SJSA1 (cell line): ENCODE measurements at places on chromosomes 2 and 18. TPM values are rescaled to one million over a fixed set of nuclear protein-coding genes. Genes with fewer than 3 reads are reported as not detected.

DNA sequence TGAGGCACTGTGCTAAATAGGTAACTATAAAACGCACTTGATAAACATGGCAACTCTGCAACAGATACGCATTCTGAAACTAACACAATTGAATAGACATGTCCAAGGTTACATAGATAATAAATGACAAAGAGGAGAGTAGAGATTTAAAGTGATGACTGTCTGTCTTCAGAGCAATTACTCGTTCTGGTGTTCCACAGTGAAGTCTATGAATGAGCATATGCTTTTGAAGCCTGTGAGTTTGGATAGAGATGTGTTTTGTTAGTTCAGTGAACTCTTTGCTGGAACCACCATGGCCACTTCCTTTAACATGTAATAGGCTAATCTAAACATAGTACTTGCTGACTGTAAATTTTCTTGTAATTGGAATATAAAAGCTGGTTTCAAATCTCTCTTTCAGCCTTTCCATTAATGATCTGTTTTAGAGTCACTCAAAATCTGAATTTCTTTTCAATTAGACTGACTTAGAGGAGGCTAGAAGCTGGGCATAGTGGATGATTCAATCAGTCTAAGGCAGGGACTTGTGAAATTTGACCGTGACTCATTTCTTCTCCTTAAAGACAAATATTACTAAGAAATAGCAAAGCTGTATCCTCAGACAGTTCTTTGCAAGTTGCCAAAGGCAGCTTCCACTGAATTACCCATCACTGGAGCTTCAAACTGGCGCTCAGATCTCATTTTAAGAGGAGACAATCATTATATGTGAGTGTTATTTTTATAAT lies 1130.1 kb upstream of the CELF4 start:
- DNase-seq = no peak

DNA sequence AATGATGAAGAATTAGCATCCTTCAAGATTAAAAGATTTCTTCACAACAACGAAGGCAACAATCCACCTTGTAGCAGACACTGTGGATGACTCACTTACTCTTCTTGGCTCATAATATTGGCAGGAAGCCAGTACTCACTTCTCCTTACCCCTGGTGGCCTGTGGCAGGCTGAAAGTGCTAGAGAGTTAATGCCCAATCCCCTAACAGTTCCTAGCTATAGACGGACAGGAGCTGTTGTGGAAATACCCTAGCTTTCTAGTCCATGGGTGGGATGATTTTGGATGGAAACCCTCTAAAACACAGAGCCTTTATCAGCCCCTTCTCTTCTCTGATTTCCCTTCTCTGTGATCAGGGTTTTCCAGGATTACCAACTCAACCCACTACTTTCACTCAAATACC lies 128.6 kb upstream of the NYAP2 start:
- peak; percentile 16 for DNase-seq

The HOXD13 gene
- total RNA-seq = 0.06 and 0.50 TPM in 2 replicates

GRCh38 chr18:36199691-36200295 lies 12.5 kb downstream of the MOCOS start:
- DNase-seq = no peak

DNA sequence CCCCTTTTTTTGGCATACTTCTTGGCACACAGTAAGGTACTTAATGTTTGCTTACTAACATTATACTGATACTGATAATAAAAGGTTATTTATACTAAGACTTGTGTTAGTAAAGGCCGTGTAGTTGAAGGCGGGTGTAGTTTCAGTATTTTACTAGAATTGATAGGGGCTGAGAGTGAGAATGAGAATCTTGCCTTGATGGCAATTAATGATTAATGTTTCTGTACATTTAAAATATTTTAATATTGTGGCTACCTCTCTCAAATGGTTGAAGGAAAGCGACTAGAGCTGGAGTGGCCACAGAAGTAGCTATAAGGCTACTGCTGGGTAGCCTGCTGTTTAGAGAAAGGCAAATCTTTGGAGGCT lies 29.3 kb downstream of the PELI1 start:
- no peak for DNase-seq

DNA sequence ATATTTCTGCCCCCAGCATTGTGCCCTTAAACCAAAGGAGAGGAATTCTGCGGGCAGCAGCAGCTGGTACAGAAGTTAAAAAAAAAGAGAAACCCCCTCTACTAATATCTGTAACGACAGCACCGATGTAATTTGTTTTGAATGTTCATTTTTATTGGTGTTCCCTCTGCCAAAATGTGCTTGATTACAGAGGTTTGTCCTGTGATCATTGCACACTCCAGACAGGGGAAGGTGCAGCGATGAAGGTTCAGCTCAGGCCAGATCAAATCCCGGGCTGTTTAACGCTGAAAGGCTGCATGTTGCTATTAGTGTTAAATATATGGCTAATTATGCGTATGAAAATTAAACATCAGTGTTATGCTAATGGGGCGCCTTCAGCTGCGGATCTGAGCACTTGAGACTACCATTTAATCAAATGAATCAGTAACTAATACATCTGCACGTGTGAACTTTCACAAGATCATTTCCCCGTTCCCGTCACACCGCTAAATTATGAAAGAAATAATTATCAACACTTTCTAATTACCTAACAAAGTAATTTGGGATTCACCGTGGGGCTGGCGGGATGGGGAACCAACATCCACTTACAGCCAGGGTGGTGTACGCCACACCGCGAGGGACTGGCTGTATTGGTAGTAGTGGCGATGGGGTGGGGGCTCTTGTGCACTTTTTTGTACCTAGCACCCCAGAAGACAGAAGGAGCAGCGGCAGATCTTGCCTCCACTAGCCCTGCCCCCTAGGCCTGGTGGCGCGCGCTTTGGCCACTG lies 1.5 kb upstream of the DLX1 start:
- no peak for DNase-seq

DNA sequence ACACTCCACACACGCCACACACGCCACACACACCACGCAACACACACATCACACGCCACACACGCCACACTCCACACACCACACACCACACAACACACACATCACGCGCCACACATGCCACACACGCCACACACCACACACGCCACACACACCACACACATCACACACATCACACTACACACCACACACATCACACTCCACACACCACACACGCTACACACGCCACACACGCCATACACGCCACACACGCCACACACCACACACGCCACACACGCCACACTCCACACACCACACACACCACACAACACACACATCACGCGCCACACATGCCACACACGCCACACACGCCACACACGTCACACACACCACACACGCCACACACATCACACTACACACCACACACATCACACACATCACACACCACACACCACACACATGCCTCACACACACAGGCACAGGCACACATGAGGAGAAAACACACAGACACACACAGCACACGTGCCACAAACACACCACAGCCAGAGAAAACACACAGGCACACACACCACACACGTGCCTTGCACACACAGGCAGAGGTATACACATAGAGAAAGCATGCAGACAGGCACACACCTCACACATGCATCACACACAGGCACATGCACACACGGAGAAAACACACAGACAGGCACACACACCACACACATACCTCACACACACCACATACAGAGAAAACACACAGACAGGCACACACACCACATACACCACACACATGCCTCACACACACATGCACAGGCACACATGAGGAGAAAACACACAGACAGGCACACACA lies 241.5 kb upstream of the MYT1L start:
- no peak for DNase-seq

- DNase-seq = no peak
Observed at GRCh38 chr2:204264621-204265140, 280.6 kb upstream of the PARD3B start.

DNA sequence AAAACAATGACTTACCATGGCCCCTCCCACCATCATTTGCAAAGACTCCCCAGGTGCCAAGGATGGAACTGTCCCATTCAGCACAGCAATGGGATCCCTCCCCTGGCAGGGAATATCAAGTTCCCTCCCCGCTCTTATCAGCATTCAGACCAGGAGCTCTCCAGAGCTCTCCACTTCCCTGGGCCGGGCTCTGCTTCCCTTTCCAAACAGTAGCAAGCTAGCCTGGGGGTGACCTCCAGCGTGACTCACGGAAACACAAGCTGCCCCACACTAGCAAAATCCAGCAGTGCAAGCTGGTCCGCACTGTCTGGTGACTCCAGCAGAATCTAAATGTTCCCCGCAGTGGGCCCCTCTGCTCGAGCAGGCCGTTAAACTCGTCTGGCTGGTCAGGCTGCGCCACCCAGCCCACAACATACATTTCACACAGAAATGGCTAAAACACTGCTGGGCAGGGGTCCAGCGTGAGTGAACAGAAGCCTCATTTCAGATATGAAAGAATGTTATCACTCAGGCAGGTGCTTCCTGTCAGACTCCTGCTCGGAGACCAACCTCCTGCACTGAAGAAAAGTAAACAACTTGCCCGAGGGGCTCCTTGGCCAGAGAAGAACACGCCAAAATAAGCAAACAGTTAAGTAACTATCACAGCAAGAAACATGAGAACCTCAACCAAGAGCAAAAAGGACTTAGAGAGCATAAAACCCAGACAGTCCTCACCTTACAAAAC lies 33.9 kb downstream of the STAT1 start:
- DNase-seq = no peak

DNA sequence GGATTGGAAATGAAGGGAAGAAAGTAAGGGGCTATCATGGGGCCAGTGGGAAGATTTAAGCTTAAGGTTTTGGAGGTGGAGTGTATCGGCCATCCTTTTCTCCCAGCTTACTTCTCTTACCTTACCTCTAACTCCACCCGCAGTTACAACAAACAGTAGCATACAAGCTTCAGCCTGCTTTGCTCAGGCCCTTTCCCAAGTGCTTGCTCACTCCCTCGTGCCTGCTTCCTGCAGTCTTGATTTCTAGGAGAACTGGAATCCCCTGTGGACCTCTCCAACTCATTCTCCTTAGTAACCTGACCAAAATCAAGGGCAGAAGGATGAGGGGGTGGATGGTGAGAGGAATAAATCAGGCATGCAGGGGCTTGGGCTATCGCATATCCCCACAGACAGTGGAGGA lies 5.8 kb upstream of the LYG2 start:
- no peak for DNase-seq

The INO80B gene
- total RNA-seq = 10.1 and 14.0 TPM in 2 replicates

DNA sequence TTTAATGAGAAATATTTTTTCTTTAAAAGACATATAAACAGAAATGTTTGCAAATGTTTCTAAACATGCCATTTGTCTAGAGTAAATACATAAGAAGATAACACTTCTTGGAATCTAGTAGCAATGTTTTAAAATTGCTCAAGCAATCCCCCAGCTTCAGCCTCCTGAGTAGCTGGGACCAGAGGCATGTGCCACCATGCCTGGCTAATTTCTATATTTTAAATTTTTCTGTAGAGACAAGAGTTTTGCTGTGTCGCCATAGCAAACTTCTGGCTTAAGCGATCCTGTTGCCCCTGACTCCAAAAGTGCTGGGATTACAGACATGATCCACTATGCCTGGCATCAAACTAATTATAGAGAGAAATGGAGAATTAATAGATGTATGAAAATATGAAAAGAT lies 14.6 kb upstream of the MBD2 start:
- DNase-seq = no peak

The PAX8 gene
- total RNA-seq = not detected in 2 replicates

DNA sequence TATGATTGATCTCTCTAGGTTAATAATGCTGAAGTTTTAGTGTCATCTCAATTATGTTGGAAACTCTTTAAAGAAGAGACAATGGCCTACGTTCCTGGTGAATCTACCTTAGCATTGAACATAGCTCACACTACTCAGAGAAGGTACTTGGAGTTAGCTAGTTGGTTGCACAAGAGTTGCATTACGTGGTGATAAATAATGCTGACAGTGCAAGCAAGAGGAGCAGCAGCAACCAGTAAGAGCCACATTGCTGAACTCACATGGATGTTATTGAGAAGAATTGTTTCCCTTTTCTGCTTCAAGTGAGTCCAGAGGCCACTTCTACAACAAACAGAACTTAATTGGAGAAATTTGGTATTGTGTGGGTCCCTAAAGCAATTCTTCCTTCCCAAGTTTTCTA lies 737.1 kb downstream of the TDRD15 start:
- DNase-seq = no peak

- no peak for DNase-seq
Observed at GRCh38 chr2:233491326-233491725, 75.3 kb downstream of the USP40 start.

- DNase-seq = no peak
Observed at GRCh38 chr2:99398303-99398702, 61.1 kb downstream of the EIF5B start.

The RMND5A gene
- total RNA-seq = 33.2 and 41.6 TPM in 2 replicates

The VWA3B gene
- total RNA-seq = not detected in 2 replicates

DNA sequence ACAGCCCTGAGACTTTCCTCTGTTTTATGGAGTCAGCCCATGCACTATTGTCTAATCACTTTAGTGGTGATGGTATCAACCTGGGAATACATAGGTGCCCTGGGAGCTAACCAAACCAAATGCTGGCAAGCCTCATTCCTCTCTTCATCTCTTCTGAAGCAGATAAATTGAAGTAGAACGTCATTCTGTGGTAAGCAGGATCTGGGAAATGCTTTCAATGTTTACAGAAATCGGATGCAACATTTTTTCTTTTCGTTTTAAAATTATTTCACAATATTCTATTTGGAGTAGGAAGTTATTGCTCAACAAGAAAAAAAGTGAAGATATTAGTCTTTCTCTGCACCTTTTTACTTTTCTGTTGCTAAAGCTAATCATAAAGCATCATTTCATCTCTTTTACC lies 114.2 kb downstream of the RBMS1 start:
- DNase-seq = no peak

DNA sequence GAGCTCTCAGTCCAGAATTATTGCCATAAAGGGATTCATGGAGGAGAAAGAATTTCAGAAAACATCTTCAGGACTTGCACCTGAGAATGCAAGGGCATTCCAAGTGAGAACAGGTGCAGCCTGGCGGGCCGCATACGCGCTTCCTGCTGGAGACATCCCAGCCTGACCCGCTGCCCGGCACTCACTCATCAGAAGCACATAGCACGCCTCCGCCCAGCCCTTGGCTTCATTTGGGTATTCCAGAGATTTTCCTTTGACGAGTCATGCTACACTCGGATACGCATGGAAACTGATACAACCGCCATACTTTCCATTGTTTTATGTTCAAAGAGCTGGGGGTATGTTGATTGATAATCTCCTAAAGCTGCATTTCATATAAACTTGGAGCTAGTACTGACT lies 228.0 kb upstream of the ID2 start:
- DNase-seq = no peak

DNA sequence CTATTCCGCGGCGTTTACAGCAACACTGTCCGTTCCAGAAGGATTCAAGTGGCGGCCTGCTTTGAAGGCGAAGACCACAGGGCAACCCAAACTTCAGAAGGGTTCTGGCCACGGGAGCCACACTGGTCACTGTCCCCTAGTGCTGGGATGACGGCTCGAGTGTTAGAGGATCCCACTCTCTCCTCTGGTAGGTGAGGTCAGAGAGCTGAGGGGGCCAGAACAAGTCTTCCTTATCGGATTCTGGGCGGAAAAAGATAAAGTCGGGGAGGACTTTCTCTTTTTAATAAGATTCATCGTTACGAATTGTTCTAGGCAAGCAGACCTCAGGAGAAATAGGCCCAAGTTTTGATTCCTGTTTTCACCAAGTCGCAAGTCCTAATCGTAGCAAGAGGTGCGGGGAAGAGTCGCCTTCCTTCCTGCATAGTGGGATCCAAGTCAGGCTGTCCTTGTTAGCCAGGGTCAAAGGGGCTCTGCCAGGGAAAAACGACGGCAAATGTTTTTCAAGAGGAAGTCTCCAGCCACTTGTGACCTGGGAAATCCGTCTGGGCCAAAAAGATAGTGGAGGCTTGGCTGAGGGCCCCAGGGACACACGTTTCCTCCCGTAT lies 864 bp upstream of the MYL12A start:
- no peak for DNase-seq
